ENCODE measurements at places on chromosomes 1 and 21.

DNA sequence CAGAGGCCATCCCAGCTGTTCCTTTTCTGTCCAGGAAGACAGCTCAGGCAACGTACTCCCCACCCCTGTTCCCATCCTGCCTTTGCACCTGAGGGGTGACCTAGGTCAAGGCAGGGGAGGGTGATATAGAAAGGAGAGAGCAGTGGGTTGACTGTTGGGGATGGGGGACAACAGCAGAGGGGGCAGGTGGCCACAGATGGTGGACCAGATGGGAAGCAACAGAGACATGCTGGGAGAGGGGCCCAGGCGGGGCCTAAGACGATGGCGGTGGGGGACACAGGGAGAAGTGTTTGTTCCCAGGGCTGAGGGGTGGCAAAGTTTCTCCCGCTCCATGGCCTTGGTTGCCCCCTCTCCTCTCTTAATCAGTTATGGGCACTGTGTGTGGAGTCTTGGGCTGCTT is 6.3 kb downstream of the CELSR2 start:
- no peak for DNase-seq

DNA sequence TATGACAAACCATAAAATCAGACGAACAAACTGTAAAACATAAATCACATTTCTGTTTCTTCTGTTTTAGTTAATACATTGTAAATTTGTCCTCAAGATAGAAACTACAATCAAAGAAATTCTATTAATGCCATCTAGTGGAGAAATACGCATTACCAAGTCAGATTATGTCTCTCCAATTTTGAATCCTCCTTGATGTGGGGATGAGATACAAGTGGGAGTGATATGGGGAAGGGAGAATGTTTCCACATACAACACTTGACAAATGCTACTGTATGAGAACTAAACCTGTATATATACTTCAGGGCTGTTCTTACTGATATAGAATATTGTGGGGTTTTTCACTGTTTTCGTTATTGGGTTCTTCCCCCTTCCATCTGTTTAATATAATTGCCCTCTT is 2.6 kb downstream of the HFM1 start:
- no peak for DNase-seq

DNA sequence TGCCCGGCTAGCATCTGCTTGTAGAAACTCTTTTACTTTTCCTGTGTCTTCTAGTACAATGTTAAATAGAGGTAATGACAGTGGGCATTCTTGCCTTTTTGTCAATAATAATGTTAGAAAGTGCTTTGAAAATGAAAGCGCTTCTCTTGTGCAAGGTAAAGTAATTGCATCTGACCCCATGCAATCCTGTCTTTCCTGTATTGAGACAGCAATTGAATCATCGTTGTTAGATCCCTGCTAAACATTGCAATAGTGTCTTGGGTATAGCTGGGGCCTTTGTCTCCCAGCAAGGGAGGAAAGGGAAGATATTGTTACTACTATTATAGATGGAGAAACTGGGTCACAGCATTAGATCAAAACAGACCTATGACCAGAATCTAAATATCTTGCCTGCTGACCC is 80.9 kb downstream of the TLR5 start:
- DNase-seq = no peak

GRCh38 chr1:65799601-65800000 is 6.9 kb downstream of the PDE4B start:
- DNase-seq = no peak

DNA sequence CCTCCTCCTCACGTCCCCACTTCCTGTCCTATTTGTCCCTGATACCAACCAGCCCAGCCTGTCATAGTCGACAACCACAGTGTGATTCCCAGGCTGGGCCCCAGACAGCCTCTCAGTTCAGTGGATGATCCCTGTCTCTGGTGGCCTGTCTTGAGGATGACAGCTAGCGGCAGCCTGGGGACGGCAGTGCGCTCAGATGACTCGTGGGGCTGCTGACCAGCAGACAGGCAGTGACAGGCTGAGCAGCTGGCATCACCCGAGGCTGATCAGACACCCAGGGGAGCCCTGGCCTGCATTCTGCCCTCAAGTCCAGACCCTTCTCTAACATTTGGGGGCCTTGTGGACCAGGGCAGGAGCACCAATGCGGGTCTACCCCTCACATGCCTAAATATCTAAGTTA is 21.0 kb downstream of the NKAIN1 start:
- no peak for DNase-seq

DNA sequence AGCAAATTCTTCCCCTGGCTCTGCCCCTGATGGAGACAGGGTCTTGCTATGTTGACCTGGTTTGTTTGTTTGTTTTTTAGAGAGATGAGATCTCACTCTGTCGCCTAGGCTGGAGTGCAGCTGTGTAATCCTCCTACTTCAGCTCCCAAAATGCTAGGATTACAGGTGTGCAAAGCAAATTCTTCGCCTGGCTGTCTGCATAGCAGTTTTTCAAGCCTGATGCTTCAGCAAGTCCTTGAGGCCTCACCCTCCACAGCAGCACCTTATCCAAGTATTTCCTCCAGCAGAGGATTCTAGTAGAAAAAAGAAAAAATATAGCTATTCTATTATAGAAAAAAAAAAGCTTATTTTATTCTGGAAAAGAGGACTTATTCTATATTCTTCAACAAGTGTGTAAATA is 15.1 kb upstream of the RPL5 start:
- DNase-seq = no peak

- no peak for DNase-seq
These were observed 52.2 kb downstream of the SSBP3 start for GRCh38 chr1:54353959-54354358.

All from right lobe of liver (tissue), 6 donors.